ENCODE measurements at places on chromosomes 16 and 17.

DNA sequence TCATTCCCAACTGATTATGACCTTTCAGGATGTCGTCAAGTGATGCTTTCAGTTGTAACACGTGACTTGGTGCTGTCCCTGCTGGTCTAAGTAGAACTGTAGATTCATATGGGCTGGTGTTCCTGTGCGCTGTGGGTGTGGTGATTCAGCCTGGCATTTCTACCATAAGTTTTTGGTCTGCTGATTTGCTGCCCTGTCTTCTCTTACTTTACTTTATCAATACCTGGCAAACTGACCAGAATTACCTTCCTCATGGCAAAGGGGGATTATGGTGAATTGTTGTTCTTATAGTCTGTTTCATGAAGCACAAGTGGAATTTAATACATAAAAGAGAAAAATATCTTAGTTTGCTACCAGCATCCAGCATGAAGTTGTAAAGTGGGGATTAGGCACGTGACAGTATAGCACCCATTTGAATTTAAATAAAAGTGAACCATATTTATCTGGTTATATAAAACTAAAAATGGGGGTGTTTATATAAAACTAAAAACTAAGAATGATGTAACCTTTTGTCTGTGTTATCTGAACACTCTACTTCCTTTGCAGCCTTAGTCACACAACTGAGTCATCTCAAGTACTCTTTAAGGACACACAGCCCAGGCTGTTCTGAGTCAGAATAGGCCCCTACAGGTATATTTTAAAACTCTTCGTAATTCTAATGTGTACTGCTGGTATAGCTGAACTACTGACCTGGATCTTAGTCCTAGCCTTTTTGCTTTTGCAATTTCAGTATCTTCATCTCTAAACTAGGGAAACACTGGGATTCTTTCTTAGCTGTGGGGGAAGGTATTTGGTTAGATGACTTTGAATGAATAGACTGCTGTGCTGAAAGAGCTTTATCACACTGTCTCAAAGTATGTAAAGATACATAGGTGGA, 28.3 kb downstream of the TTC19 start:
- DNase-seq, result no peak

DNA sequence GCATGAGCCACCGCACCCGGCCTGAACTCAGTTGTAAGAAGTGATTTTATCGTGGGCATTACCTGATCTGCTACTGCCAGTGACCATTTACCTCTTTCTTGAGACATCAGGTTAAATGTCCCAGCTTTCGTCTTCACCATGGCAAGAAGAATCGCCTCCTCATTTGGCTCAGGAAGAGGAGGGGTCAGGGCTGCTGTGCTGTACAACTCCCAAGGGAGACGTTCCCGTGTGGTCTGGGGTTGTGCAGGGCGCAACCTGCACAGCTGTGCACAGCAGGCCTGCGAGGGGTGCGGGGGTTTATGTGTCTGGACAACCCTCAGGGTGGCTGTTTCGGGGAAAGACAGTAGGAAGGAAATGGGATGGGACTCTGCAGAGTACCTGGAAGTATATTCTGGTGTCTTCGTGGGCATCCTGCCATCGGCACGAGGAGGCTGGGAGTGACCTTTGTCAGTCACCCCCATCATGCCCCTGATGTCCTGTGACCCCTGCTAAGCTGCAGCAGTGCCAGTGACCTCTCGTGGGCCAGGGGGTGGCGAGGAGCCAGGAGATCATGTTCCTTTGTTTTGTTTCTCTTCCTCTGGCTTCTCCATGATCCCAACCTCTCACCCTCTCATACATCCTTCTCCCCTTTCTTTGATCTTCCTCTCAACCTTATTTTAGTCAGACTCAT, 27.3 kb downstream of the CIBAR2 start:
- no peak for DNase-seq

GRCh38 chr17:67491009-67491680, 114.1 kb downstream of the PITPNC1 start:
- no peak for DNase-seq

DNA sequence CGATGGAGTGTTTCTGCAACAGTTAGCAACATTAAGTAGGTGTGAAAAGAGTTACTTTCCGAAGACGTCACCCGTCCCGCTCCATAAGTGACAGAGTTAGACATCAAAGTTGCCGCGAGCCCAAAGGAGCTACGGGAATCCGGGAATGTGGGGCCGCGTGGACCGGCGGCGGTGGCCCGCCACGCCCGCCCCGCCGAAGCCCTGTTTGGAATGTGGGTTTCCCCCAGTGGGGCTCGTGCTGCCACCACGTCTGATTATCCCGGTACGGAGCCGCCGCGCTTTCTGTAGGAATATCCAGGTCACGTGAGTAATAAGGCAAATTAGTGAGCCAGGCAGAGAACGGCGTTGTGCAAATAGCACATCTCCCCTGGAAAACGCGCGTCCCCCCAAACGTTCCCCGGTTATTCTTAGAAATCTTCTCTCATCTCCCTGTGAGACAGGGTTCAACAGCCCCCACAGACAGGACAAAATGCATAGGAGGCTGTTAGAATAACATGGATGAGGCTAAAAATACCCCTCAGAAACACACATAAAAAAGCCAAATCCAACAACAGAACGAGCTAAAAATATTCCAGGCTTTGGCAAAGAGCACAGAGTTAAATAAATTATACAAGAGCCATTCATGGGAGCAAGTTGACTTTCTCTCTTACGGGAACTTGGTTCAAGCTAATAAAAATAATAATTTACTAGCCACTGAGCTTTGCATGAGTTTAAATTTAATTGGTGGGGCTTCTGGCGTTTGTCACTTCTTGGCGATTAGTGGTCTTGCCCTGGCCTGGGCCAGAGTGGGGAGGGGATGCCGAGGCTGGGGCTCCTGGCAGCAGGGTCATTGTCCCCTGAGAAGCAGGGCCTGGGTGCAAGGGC, 8.6 kb downstream of the BAHCC1 start:
- DNase-seq, result no peak

- DNase-seq, result no peak
Measured at GRCh38 chr17:60577147-60577915, 22.7 kb upstream of the PPM1D start.

DNA sequence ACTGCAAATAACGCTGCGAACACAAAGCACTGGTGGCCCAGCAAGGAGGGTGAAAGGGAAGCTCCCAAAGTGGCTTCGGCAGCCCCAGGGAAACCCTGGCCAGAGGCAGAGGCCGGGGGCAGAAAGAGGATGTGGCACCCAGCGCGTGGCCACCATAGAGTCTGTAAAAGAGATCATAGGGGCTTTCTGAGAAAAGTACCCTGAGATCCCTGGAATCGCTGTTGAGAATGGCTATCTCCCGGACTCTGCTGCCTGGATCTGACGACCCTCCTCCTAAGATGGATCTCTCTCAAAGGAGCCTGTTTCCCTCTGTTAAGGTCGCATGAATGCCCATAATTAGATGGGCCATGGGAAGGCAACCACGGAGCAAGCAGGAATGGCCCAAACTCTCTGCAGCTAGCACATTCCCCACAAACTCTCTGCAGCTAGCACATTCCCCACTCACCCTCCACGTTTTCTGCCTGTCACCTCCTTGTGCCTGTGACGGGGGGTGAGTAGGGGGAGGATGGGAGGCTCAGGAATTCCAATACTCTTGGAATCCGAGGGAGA, 364.4 kb downstream of the XYLT1 start:
- no peak for DNase-seq

DNA sequence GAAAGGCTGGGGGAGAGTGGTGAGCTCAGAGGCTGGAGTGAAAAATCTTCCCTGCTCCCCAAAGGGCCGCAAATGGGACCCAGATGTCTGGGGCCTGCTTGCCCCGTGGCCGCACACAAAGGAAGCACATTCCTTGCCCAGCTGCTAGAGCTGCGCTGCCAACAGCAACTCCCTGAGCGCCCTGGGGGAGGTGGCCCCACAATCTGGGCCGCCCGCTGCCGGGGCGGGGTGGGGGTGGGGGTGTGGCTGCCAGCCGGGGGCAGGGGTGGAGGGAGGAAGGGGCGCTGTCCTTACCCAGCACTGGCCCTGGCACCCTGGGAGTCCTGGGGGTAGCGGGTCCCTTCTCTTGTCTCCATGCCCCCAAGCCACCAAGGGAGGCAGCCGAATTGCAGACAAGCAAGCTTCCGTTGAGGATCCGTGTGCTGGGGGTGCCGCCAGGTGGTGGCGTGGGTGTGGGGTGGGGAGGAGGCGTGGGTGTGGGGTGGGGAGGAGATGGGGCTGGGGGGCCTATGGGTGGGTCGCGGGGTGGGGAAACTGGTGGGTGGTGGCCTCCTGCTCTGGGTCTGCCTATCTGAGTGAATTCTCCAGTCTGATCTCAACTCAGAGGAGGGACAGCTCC, 48.4 kb upstream of the PABPN1L start:
- no peak for DNase-seq

DNA sequence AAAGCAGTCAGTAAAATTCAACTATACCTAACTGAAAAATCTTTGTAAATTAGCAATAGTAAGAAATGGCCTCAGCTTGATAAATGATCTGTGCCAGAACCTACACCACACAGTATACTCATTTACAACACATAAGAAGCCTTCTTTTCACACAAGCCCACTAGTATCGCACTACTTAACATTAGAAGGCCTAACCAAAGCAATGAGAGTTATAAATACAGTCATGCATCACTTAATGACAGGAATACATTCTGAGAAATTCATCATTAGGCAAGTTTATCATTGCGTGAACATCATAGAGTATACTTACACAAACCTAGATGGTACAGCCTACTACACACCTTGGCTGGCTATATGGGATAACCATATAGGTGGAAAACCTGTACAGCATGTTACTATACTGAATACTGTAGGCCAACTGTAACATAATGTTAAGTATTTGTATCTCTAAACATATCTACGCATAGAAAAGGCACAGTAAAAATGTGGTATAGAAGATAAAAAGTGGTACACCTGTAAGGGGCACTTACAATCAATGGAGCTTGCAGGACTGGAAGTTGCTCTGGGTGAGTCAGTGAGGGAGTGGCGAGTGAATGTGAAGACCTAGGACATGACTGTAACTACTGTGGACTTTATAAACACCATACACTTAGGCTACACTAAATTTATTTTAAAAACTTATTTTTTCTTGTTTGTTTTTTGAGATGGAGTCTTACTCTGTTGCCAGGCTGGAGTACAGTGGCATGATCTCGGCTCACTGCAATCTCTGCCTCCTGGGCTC, 126.5 kb upstream of the CORO6 start:
- no peak for DNase-seq

GRCh38 chr16:67024384-67025209, 4.4 kb upstream of the CBFB start:
- DNase-seq, result no peak

- no peak for DNase-seq
Measured at GRCh38 chr17:40598301-40598618, 33.0 kb upstream of the CCR7 start.

GRCh38 chr16:2003827-2004641, 5.6 kb downstream of the ZNF598 start:
- DNase-seq, result peak; percentile 91

GRCh38 chr17:34770586-34770985, 190.7 kb downstream of the CCT6B start:
- DNase-seq, result no peak

DNA sequence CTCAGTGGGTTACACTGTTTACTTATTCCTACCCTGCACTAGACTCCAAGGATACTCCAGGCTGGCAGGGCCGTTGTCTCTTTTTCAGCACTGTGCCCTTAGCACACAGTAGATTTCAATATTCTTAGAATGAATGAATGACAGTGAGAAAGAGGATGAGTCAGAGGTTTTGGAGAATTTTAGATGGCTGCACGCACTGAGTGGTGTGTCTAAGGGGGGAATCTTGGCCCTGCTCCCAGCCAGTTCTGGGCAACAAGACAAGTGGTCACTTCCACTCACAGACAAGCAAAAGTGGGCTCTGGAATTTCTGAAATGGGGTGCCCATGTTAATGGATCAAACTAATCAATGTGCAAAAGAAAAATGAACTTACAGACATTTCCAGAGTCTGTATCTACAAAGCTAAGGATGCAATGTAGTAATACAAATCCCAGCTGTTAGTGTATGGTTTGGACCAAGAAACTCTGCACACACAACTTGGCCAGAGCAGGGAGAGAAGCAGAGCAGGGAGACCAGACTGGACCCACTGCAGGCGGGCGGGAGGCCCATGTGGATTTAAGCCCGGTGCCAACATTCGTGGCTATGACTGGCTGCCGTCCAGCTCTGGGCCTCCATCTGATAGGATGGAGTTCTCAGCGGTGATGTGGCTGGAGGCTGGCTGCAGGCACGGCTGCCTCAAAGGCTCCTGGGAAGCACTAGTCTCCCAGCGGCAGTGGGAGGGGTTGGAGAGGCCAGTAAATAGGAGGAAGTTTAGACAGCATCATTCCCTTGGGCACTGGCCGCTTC, 95.6 kb upstream of the CDYL2 start:
- peak; percentile 14 for DNase-seq

- DNase-seq, result no peak
Measured at GRCh38 chr16:482468-483185, 44.9 kb upstream of the CAPN15 start.

DNA sequence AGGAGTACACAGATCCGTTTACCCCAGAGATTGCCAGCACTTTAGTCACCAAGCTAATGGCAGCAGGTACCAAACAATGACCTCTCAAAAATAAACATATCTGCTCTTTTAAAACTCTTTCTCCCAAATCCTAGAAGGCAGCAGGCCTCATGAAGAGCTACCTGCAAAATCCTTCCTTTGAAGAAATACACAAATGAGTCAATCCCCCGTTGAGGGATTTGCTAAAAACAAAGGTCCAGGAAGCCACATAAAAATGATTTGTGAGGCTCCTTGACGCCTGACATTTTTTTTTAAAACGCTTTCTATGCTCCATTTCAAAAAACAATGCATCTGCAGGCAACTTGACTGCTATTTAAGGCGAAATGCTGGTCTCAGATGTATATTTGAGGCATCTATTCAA, 58.2 kb downstream of the NACA2 start:
- no peak for DNase-seq

DNA sequence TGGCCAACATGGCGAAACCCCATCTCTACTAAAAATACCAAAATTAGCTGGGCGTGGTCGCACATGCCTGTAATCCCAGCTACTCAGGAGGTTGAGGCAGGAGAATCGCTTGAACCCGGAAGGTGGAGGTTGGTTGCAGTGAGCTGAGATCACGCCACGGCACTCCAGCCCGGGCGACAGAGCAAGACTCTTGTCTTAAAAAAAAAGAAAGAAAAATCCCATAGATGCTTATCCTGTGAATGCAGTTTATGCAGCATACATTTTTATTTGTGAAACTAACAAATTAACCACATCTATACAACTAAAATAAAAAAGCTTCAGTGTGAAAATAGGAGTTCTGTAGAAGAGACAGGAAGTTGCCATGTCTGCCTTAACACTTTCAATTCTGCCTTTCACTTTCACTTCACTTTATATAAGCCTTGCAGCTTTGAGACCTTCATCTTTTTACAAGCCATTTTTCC, 7.1 kb downstream of the IGSF6 start:
- DNase-seq, result no peak

GRCh38 chr17:67606896-67607604, 110.7 kb upstream of the NOL11 start:
- no peak for DNase-seq

Data from NCI-H2081 (cell line).